ENCODE measurements at places on chromosomes 7 and 10.

GRCh38 chr7:150666412-150666811 is 19.1 kb upstream of the GIMAP2 start:
- DNase-seq: no peak

DNA sequence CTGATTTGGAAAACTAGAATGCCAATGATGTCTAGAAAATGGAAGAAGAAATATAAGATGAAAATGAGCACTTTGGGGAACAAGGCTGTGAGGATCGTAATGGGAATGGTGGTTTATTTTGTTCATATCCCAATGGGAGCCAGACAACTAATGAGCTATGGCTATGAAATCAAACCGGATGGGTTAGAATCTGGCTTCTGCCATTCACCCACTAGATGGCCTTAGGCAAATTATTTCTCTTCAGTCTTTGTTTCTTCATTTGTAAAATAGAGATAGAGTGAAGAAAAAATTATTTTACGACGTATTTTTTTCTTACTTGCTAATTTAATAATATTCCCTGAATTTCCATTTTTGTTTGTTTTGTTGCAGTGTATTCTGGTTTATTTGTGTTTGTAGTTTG is 572.1 kb upstream of the IGFBP3 start:
- no peak for DNase-seq

DNA sequence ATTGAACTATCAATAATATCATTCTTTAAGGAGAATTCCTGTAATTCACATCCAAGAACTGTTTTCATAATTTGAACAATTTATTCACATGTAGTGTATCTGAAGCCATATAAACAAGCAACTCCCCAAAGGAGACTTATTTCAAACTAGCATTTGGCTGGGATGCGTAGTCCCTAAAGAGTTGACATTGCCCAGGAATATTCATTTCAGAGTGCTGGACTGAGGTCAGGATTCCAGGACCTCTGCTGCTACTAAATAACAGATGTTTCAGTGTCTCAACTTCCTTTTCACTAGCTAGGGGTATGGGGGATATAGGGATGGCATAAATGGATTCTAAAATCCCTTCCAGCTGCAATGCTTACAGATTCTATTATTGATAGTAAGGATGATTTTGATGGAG is 177.0 kb downstream of the TSPAN12 start:
- no peak for DNase-seq

DNA sequence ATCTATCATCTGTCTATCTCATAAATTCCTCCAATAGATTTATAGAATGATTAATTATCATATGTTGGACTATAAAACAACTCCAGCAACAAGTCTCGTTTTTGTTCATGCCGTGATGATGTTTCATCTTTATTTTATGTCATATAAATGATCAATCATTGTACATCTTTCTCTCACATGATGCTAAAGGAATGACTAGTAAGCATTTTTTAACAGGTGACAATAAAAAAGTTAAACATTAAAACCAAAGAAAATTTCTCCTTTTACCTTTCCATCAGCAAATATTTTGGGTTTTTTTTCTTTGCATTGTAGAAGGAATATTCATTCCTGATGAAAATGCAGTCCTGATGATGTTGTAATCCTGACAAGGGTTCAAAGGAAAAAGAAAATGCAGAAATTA is 41.4 kb downstream of the AKR1C3 start:
- no peak for DNase-seq

- DNase-seq: no peak
Measured at GRCh38 chr7:155208681-155209477, 88.8 kb upstream of the INSIG1 start.

DNA sequence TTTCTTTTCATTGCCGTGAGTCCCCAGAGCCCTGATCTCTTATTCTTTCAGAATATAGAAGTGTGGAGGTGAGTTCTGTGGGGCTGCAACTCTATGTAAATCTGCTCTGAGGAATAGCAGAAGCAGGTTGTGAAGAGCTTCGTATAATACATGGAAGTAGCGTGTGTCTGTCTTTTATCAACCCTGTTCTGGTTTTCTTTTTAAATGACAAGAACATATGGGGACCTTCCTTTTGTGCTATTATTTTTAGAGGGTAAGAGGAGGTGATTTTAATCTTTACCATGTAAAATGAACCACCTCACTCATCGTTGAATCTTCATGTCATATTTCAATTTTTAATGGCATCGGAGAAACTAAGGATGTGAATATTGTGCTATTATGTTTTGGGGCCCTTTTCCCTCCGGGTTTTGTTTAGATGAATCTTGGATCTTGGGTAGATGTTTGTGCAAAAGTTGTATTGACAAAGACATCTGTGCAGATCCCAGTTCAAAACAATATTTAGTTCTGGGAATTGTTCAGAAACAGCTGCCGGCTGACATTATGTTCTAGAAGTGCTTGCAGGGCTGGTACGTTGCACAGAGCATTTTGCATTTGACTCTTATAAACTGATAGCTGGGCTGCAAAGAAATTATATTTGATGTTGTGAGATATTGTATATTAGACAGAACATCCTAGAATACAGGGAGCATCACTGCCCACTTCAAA is 46.7 kb downstream of the PLXDC2 start:
- DNase-seq: no peak

DNA sequence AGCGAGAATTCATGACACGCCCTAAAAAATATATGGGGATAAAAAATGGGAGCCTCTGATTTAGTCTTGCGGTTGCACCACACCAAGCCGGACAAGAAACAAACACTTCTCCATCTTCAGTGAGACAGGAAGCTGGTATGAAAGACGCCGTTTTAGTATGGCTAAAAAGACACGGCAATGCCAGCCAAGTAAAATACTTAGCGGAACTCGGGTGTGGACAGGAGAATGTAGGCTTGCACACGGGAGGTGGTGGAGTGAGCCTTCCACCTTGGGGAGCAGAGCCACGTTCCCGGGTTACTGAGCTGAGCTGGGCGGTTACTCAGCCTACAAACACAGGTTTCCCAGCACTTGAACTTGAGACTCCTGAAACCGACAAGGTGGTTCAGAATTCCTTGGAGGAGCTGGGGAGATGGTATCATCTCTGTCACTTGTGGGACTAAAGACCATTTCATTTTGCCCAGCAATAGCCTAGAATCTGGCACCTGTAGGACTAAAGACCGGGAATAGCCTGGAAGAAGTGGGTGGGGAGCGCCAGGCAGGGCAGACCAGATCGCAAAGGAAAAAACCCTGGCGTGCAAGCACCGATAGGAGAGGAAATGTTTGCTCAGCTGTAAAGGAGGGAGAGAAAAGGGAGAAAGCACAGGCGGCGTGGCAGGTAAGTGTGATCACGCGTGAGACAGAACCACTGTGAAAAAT is 34.8 kb upstream of the SEPHS1 start:
- no peak for DNase-seq

- DNase-seq: no peak
Measured at GRCh38 chr7:11507929-11508328, 324.1 kb downstream of the THSD7A start.

DNA sequence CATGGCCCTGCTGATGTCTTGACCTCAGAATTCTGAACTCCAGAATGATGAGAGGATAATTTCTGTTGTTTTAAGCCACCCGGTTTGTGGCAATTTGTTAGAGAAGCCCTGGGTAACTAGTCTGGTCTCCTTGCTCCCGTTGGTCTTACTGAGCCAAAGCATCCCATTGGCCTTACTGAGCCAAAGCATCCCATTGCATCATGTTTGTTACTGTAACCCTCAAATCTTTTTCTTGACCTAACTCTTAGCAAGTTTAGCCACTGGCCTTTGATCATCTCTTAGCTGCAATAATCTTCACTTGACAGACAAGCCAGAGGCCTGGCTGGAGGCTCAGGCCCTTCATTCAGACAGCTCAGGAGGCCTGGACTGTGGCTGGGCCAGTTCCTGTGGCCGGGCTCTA is 21.8 kb downstream of the TBXAS1 start:
- DNase-seq: no peak

- DNase-seq: no peak
Measured at GRCh38 chr10:71266147-71266917, 52.7 kb upstream of the SLC29A3 start.

GRCh38 chr7:141039376-141039775 is 24.6 kb upstream of the MRPS33 start:
- DNase-seq: no peak

GRCh38 chr7:51444936-51445335 is 128.3 kb upstream of the COBL start:
- DNase-seq: no peak

GRCh38 chr10:119468542-119469324 is 73.8 kb downstream of the RGS10 start:
- DNase-seq: no peak

DNA sequence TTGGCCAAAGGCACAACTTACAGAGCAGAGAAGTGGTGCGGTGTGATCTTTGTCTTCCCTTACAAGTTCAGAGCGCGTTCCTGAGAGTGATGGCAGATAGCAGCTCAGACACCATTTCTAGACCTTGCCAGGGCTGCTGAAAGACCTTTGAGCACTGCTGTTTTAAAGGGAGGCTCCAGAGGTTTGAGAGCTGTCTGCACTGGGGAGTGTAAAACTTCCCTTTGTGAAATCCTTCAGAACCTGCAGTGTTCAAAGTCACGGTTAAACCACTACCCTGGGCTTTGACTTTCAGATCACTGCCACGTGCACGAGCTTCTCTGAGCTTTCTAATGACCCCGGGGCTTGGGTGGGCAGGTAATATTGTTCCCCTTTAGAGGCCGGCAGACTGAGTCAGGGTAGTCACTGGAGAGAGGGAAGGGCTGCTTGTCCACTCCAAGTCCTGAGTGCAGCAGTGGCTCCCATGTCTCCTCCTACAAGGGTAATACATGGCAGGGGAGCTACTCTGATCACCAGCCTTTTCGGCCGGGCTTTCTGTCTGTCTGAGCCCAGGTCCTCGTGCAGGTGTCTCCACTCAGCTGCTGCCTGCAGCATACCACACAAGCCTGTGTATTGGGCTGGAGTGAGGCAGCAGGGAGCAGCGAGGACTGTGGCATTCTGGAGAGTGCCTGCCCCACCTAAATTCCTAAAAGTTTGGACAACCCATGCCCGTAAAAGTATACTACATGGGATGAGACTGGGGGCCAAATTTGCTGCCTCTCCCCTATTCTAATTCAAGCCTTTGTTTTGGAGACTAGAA is 63.3 kb downstream of the ZMIZ1 start:
- no peak for DNase-seq

- DNase-seq: no peak
Measured at GRCh38 chr10:36465604-36466379, 659.6 kb upstream of the ANKRD30A start.

DNA sequence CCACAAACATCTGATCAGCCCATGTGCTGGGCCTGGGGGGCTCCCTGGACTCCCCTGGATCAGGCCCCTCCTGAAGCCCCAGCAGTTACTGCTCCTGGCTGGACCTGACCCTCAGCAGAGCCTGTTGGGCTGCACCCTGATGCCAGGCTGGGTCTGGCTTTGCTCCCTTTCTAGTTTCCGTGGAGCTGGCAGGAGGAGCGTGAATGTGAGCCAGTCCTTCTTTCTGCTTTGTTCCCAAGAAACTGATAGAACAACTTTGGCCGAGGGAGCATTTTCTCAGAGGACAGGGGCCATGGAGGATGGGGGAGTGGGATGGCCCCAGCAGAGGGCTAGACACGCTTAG is 128.2 kb downstream of the NEURL1 start:
- no peak for DNase-seq

- DNase-seq: no peak
Measured at GRCh38 chr7:15924910-15925309, 238.4 kb upstream of the MEOX2 start.

DNA sequence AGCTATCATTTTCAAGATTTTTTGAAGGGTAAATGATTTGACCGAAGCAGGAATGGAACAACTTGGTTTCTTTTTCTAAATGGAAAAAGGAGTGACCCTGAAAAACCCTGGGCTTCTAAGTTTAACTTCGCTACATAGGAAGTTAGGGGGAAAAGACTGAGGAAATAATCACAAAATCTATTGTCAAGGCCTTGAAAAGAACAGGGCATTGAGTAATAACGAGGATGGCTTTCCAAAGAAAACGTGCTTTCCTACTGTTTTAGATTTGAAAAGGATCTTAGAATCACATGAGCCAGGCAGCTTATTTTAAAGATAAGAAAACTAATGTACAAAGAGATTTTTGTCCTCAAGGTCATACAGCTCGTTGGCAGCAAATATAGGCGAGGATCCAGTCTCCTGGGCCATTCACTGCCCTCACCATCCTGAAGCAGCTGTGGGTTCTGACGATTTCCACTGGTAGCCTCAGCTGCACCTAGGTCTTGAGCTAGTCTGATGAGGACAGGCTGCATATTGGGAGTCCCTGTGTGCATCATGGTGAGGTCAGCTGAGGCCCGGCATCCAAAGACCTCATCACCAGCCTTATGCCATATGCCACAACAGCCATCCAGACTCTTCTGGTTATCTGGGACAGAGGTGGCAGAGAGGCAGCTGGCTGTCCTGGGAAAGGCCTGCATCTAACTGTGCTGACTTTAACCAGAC is 384.7 kb upstream of the NRP1 start:
- no peak for DNase-seq

DNA sequence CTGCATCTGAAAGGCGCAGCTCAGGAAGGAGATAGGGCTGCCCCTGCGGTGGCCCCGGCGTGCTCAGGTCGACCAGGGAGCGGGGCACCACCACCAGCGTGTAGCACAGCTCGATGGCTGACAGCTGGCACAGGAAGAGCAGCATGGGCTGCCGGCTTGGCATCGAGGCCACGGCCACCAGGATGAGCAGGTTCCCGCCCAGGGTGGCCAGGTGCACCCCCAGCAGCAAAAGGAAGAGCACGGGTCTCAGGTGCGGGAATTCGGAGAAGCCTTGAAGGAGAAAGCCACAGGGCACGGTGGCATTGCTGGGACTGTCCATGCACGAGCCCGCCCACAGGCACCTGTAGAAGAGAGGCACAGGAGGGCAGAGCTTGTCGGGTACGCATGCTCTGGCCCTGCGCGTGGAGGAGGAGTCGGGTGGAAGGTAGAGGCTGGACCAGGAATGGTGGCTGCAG is 33.9 kb downstream of the TAS2R41 start:
- no peak for DNase-seq

GRCh38 chr7:3179456-3179855 is 121.6 kb upstream of the SDK1 start:
- no peak for DNase-seq

- no peak for DNase-seq
Measured at GRCh38 chr10:121242741-121243608, 355.3 kb downstream of the FGFR2 start.

DNA sequence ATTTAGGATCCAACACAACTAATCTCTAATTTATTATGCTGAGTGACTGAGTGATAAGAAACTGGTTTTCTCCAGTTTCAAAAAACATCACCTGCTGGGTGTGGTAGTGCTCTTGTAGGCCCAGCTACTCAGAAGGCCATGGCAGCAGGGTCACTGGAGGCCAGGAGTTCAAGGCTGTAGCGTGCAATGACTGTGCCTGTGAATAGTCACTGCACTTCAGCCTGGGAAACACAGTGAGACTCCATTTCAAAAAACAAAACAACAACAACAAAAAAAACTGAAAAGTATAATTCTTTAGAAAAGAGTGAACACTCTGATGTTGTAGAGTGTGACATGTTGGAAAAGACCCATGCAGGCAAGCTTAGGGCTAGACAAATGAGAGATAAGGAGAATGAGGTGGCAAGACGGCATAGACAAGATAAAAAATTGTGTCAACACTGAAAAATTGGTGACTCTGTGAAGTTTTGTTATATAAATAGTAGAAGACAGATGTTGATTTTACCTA is 150.1 kb upstream of the GPR22 start:
- no peak for DNase-seq

All from neuronal stem cell (in vitro differentiated cells).